Ureter (tissue), 1 donor: ENCODE measurements at places on chromosomes 2 and 18.

GRCh38 chr2:20672201-20672951, 5.4 kb downstream of the GDF7 start:
- no peak for DNase-seq

DNA sequence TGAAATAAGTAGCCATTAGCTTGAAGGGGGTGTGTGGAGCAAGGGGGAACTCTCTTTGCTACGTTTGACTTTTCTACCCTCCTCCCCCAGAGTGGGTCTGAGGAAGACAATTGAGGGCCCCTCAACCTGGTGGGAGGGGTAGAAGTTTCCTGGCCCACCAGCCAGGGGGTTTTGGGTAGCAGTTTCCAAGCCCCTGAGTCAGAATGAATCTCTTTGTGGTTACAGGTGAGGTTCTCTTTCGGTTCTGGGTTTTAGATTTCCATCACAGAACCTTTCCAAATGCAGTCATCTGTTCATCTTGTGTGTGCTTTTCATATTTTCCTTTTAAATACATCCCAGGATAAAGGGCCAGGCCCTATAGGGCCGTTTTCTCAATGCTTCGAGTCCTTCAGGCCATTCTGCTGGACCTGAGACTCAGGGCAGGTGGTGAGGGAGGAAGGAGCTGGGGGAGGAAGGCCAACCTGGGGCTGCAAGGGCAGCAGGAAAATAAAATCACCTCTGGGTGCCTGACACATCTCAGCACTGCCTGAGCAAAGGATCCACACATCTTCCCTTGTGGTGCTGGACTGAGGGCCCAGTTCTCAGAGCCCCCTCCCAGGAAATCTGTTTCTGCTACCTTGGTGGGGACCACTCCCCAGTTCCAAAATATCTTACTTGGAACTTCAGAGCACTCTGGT, 4.7 kb downstream of the LBH start:
- no peak for DNase-seq

DNA sequence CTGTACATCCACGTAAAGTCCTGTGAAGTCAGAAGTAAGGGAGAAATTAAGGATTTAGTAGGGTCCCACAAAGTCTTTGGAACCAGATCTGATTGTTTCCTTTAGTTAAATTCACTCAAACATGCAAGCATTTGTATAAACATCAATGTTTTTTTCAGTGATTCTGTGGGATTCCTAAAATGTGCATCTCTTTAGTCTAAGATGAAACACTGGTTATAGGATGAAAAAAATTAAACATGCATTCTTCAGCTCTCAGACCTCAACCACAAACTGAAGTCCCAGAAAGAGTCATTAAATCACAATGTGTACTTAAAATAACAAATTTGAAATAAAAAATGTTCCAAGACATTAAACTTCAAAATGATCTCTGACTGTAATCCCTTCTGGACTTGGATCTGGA, 76.5 kb upstream of the APCDD1 start:
- no peak for DNase-seq

DNA sequence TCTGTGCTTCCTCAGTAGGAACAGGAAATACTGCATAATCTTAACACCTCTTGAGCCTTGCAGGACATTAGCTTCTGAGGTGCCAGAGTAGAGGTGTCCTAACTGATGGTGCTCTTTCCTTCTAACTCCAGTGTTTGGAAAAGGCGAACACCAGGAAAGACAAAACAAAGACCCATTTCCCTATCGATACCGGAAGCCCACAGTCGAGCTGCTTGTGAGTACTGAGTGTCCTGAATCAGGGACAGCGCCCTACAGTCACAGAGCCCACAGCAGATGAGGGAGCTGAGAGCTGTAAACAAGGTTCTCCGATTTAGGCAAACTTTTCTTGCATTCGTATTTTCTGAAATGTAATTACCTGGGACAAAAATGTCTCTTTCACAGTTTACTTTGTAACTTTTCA, 50.7 kb downstream of the SLC14A2 start:
- no peak for DNase-seq

DNA sequence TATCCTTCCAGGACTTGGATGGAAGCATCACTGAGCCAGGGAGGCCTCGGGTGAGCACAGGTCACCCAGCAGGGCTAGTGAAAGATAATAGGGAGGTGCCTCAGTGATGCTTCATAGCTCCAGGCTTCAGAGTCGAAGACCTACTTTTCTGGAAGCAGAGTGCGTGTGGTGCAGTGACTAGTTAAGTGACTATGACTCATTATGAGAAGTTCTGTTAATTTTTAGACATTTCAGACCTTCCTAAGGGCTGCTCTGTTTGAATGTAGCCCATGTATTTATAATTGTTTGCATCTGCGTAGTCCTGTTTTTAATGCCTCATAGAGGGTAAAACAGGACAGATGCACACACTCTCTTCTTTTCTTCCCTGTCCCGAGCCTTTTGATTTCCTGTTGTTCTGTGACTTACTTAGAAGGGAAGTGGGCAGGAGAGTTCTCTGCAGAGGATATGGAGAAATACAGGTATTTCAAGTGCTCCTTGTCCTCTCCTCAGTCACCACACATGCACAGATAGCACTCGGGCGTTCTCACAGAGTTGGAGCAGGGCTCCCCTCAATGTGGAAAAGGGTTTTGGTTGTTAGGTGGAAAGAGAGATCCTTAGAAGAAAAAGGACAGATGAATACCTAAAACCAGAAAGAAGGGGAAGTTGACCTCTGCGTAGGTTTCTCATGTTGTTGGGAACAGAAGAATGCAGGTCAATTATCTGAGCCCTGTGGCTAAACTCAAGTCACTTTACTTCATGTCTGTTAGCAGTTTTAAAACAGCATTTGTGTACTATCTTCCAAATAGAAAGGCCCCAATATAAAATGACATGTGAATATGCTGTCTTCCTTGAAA, 34.7 kb downstream of the RALB start:
- no peak for DNase-seq

- no peak for DNase-seq
Measured at GRCh38 chr2:129754421-129754820, 225.0 kb upstream of the RAB6C start.

DNA sequence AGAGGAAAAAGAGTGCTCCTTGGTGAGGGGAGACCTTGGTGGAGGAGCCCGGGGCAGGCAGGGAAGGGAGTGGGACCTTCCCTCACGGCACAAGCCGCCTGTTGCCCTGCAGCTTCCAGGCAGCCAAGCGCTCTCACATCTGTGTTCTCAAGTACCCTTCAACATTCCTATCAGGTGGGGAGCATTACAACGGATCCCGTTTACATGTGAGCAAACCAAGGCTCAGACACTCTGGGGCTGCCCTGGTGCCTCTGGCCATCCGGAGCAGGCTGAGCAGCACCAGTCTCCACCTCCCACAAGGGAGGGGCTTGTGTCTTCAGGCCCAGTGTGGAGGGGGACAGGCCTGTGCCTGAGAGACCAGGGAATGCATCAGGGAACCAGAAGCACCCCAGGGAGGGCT, 57.9 kb downstream of the AQP12A start:
- no peak for DNase-seq

GRCh38 chr18:41660654-41661053, 294.4 kb upstream of the PIK3C3 start:
- DNase-seq = no peak

- DNase-seq = no peak
Measured at GRCh38 chr2:201806442-201807170, at the start of gene CDK15. CDK15 (plus strand) TSS chr2:201806537; CDS start chr2:201806665, 128 bp downstream.

DNA sequence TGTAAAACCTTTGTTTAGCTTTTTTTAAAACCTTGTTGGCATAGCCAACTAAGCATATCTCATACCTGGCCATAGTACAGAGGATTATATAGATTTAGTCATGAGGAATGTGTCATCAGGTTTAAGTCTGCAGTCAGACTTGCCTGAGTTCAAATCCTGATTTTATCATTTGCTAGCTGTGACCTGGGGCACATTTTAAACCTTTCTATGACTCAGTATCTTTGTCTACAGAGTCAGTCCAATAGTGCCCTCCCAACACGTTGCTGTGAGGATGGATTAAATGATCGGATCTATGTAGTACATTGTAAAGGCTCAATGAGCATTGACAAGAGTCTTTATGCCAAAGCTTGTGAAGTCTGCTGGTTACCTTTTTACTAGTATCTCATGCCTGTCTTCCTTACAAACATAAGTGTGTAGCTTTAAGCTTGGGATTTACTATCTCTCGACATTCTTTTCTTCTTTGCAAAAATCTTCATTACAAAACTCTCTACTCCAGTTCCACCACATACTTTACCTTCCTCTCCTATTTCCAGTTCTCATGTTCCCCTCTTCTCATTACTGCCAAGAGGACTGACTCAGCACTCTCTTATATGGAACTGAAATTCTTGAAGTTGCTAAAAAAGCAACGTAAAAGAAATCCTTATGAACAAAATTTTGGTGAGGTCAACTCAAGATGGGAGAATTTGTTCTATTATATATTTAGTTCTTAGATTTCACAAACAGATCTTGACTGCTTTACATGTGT, 68.1 kb upstream of the RBMS1 start:
- no peak for DNase-seq

GRCh38 chr2:178287652-178288344, 93.5 kb downstream of the OSBPL6 start:
- DNase-seq = no peak

GRCh38 chr18:22604986-22605421, 187.3 kb upstream of the CTAGE1 start:
- peak; percentile 64 for DNase-seq

DNA sequence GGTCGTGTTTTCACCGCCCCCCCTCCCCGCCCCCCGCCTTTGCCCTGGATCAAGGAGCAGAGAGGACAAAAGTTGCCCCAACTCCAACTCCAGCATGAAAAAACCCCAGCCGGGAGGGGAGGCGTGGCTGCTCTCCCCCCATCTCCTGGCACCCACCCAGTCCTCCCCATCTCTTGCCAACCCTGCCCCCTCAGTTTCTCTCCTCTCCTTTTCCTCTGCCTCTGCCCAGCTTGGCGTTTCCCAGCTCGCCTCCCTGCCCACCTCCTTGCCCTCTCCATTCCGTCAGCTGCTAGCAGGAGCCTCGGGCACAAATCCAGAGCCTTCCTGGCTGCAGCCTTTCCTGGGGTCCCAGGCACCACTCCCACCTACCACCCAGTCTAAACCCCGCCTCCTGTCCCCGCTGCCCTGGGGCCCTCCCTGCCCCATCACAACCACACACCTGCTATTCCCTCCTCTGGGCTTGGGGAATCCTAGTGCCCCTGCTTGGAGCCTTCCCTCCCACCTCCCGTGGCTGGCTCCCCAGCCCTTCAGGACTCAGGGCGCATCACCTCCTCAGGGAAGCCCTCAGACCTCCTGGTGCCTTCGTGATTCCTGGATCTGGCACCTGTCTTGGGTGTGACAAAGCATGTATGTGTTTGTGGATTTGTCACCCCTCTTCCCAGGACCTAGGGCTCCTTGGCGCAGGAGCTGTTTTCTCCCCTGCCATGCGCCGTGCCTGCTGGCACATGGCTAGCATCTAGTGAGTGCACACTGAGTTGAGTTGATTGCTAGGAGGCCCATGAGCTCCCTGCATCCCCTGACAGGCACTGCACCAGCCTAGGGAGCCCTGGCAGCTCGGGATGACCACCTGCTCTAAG, 209.1 kb downstream of the TFCP2L1 start:
- DNase-seq = no peak
